Spleen (tissue), 13 donors: ENCODE measurements at places on chromosomes 7 and 10. TPM values are rescaled to one million over a fixed set of nuclear protein-coding genes. Genes with fewer than 3 reads are reported as not detected.

GRCh38 chr10:110510086-110510485, 12.4 kb downstream of the DUSP5 start:
- DNase-seq, result no peak

- no peak for DNase-seq
Measured at GRCh38 chr10:17527514-17528146, 73.2 kb upstream of the ST8SIA6 start.

DNA sequence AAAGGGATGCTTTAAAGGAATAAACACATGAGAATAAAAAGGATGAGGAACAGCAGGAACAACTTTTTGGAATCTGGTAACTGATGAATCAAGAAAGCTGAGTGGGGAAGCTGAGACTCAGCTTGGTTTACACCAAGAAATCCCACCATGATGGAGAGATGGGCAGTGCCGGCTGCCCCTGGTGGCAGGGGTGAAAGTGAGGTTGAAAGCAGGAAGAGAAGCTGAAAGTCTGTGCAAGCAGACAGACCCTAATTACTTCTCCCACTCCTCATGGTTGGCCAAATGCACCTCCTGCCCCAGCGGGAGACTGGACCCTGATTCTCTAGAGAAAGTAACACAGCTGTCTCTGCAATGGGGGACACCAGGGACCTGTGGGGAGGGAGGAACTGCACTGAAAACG, 57.6 kb upstream of the NANOS1 start:
- DNase-seq, result no peak

GRCh38 chr10:80202934-80203834, 2.2 kb downstream of the ANXA11 start:
- DNase-seq, result peak; percentile 88

- DNase-seq, result no peak
Measured at GRCh38 chr10:78454123-78454645, 420.5 kb downstream of the RPS24 start.

GRCh38 chr7:25429731-25430130, 201.4 kb upstream of the NPVF start:
- DNase-seq, result no peak

DNA sequence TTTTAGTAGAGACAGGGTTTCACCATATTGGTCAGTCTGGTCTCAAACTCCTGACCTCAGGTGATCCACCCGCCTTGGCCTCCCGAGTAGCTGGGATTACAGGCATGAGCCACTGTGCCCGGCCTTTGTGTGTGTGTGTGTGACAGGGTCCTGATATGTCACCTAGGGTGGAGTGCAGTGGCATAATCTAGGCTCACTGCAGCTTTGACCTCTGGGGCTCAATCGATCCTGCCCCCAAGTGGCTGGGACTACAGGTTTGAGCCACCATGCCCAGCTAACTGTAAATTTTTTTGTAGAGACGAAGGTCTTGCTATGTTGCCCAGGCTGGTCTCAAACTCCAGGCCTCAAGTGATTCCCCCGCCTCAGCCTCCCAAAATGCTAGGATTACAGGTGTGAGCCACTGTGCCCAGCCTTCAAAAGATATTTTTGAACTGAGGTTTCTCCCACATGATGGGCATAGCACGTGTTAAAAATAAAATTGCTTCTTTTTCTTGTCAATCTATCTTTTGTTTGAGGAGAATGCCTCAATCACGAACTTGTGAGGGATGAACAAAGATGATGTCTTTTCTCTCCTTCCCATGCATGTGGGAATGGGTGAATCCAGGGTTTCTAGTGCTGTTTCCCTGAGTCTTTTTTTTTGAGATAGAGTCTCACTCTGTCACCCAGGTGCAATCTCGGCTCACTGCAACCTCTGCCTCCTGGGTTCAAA, 30.8 kb upstream of the PSAP start:
- DNase-seq, result no peak

GRCh38 chr10:101162677-101163076, 31.6 kb downstream of the TLX1 start:
- no peak for DNase-seq

GRCh38 chr10:93071674-93072224, 1.9 kb upstream of the CYP26A1 start:
- no peak for DNase-seq

DNA sequence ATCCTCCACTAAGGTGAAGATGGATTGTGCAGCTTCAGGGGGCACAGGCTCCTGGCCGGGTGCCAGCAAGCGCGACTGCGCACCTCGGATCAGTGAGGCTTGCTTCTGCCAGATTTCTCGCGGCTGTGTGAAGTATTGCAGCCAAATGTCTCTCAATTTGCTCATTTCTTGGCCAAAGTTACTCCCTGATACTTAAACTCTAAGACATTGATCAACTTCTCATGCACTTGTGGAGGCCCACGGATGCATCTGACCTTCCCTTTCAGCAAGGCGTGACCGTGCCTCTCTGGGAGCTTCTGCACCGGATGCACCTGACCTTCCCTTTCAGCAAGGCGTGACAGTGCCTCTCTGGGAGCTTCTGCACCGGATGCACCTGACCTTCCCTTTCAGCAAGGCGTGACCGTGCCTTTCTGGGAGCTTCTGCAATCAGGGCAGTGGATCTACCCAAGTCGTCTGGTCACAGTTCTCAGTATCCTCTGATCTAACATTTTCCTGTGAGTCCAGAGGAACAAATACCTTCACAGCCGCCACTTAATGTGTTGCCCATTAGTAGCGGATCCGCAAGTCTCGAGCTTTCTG, 248.3 kb downstream of the ADARB2 start:
- DNase-seq, result peak; percentile 90

DNA sequence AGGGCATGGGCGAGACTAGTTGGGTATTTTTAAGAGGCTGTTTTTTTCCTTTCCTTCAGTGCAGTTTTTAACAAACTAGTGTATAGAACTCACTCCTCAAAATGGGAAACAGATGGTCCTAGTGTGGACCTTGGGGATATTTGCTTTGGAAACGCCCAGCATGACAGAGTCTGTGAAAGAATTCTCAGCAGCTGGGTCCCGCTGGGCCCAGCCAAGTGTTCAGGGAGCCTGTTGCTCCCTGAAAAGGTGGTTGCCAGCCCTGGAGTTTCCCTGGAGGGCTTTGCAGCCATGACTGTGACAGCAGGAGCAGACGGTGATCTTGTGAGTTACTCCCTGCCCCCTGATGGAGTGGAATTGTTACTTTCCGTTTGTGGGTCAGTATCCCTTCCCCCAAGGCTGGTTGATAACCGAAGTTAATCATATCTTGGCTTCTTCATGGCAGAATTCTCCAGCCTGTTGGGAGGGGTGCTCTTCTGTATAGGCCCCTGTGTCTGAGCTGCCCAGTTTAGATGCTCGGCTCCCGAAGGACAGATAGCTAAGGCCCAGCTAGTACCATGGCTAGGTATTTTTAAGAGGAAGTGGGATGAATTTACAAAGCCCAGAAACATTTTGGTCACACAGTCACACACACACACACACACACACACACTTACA, 278.6 kb upstream of the HABP2 start:
- DNase-seq, result no peak

DNA sequence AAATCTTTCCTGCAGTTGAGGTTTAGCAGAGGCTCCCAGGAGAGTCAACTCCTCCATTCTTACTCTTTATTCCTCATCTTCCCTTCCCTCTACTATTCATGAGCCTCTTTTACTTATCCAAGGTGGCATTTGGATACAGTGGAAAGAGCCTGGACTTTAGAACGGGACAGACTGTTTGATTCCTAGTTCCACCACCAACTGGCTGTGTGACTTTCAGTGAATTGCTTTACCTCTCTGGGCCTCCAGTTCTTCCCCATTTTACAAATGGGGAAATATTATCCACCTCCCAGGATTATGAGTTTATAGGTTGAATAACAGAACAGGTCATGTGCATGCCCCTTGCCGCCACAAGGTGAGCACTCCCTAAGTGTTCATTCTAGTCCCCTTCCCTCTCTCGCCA, 49.9 kb downstream of the ZNF503 start:
- no peak for DNase-seq

- DNase-seq, result no peak
Measured at GRCh38 chr7:154817224-154817896, 185.6 kb downstream of the PAXIP1 start.

- no peak for DNase-seq
Measured at GRCh38 chr7:91346426-91346825, 82.2 kb downstream of the FZD1 start.

GRCh38 chr10:131930150-131930549, 29.3 kb downstream of the PPP2R2D start:
- DNase-seq, result peak; percentile 25

DNA sequence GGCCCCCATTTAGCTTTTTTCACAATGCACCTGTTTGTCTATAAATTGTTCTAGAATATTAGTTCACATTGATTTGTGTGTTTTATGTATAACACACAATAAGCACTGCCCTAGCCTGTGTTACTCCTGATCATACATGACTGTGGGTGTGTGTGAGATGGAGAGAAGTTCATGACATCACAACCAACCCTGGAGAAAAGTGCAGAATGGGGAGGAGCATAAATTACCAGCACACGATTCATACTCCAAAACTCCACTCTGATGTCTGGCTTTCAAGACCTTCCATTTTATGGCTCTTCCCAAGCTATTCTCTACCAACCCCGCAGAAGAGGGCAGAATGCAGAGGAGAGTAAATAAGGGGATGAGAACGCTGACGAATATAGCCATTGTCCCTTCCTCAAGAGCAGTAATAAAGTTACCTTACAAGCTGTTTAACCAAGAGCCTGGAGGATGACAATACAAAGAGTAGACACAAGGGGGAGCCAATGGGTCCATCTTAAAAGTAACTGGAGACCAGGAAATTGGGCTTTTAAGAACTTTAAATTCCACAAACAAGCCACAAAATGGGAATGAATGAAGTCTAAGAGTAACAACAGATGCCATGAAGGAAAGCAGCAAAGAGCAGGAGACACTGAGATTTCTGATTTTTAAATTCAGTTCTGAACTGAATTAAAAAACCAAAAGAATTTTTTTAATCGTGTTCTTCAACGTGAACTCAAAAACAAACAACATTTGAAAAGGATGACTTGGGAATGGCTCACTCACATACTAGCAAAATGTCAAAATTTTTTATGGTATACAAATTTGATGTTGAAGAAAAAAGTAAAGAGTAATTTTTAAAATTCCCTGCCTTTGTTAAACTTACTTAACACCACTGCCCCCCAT, 159.6 kb downstream of the PARD3 start:
- DNase-seq, result no peak

DNA sequence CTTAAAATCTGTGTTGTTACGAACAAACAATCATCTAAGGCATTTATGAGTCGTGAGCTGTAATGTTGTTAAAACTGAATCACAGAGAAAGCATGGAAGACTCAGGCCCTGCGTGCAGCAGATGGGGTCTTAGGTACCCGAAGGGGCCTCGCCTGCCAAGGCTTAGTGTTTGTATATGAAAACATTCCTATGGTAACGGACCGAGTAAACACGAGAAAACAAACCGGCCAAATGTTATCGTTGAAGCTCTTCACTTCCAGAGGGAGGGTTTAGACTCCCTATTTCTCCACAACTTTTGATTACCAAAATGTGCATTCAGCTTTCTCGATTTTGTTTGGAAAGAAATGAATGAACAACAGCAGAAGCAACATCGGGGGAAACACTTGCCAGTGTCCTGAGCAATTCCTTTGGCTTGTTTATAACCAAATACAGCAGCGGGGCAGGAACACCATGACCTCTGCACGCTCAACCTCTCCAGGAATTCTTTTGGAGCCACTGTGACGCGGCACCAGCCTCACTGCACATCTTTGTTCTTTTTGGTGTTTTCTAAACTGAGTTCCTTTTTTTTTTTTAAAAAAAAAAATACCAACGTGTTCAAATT, 121.6 kb upstream of the KLF6 start:
- DNase-seq, result no peak

GRCh38 chr10:34249634-34250033, 565.5 kb downstream of the PARD3 start:
- DNase-seq, result no peak

GRCh38 chr10:51607463-51607835, 91.9 kb downstream of the CSTF2T start:
- DNase-seq, result no peak

- DNase-seq, result peak; percentile 84
Measured at GRCh38 chr7:74231232-74231590, 21.4 kb downstream of the LAT2 start.

DNA sequence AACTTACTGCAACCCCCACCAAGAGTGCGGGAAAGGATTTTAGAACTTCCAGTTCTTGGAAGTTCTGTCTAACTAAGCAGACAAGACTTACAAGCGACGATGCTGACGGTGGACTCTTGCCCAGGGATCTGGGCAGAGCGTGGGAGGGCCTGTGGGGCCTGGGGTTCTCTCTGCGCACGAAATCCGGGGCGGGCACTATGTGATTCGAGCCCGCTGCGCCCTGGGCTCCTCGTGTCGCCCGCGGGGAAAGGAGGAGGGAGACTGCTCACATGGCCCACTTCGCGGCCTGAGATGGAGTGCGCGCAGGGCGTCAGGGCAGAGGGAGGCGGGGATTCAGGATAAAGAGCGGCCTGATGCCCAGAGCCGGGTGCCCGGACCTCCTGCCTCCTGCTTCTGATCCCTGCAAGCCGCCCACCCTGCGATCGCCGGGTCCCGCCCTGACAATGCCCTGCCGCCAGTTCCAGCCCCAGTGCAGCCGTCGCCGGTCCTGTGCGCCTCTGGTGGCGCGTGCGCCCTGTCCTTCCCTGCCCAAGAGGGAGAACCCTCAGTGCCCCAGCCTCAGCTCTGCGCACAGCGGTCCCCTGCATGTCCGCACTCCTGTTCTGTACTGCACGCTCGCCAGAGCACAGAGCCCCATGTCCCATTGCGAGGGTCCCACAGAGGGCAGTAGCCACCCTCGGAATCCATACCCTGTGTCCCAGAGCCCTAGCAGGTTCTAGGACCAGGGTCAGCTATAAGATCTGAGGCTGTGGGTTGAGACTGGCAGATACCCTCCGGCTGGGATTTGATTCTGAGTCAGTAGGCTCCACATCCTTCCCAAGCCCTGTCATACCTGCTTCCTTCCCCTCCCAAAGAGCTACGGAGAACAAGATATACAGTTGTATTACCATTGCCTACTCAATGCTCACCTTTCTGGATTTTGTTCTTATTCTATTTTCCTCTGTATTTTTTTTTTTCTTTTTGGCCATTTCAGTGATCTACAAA, 99.4 kb upstream of the TMEM106B start:
- DNase-seq, result peak; percentile 72

DNA sequence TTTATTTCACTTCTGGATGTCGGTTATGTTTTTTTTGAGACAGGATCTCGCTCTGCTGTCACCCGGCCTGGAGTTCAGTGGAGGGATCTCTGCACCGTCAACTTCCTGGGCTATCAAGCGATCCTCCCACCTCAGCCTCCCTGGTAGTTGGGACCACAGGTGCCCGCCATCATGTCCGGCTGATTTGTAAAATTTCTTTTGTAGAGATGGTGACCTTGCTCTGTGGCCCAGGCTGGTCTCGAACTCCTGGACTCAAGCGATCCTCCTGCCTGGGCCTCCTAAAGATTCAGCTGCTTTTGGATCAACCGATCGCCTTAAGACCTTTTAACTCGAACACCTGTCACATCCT, 606 bp upstream of the RABGEF1 start:
- peak; percentile 80 for DNase-seq

The HPSE2 gene
- polyA plus RNA-seq, result 0.03 TPM

The PDE1C gene
- 0.67 TPM for polyA plus RNA-seq

The SPDYE11 gene
- polyA plus RNA-seq, result not detected

The HOXA6 gene
- polyA plus RNA-seq, result not detected

The SEMA3A gene
- 1.1 TPM for polyA plus RNA-seq

The ADAMTS14 gene
- 0.26 TPM for polyA plus RNA-seq
